ENCODE measurements at places on chromosomes 11 and 22.

GRCh38 chr22:41919357-41920224 is 4.7 kb upstream of the SHISA8 start:
- peak; percentile 17 for DNase-seq

GRCh38 chr11:133886029-133886428 is 40.7 kb upstream of the SPATA19 start:
- no peak for DNase-seq

DNA sequence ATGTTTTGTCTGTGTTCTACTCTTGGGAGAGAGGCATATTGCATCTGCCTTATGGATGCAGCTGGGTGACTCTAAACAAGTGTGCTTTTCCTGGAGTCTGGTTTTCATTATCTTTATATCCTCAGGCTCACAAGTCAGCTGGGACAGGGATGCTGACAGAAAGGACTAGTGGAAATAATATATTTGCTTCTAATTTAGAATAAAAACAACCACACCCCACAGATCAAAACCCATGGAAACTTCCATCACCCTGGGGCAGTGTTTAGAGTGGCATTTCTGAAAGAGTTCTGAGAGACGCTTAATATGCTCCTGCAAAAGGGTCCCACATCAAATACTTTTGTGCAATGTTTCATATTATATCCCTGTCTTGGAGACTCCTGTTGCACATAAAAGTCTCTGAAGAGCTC is 20.8 kb downstream of the KCNE3 start:
- DNase-seq: no peak

DNA sequence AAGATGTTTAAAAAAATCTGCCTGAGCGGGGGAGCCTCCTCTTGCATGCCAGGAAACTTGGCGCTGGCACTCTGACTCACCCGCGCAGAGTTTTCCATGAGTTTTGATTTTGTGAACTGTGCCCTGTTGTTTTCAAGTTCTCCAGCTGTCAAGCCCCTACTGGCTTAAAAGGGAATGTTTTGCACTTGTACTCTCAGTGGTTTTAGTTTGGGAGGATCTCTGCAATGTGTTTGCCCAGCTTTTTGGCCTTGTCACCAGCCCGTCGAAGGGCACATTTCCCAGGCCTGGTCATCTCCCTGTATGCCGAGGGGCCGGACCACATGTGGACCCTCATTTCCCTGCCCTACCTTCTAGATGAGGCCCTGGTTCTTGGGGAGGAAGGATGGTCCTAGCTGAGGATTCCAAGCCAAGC is 12.2 kb downstream of the MRGPRF start:
- no peak for DNase-seq

- DNase-seq: no peak
Measured at GRCh38 chr11:127248476-127248875, 247.9 kb upstream of the KIRREL3 start.

GRCh38 chr22:22467112-22467511 is 41.4 kb downstream of the ZNF280B start:
- DNase-seq: no peak

GRCh38 chr22:23395530-23396361 is 184.3 kb downstream of the IGLL1 start:
- no peak for DNase-seq

All from trophoblast cell (in vitro differentiated cells and primary cell).